ENCODE measurements at places on chromosomes 1 and 21. TPM values are rescaled to one million over a fixed set of nuclear protein-coding genes. Genes with fewer than 3 reads are reported as not detected.

The GAS5 gene
- total RNA-seq, result 367 TPM

The PRAMEF6 gene
- not detected for total RNA-seq

The BEND5 gene
- total RNA-seq, result not detected

The FRRS1 gene
- 17.7 TPM for total RNA-seq

The FAM78B gene
- not detected for total RNA-seq

The SPRTN gene
- total RNA-seq, result 20.6 TPM

The AMY2A gene
- total RNA-seq, result not detected

The CIART gene
- total RNA-seq, result 6.5 TPM

The CLIC6 gene
- total RNA-seq, result under 0.01 TPM

The VAV3 gene
- 0.43 TPM for total RNA-seq

The CFAP107 gene
- not detected for total RNA-seq

The STUM gene
- under 0.01 TPM for total RNA-seq

The CHRM3 gene
- under 0.01 TPM for total RNA-seq

The TPTE gene
- 0.43 TPM for total RNA-seq

The S100A7 gene
- total RNA-seq, result not detected

The LCE2A gene
- 0.43 TPM for total RNA-seq

The LCE3D gene
- total RNA-seq, result not detected

The TCHH gene
- under 0.01 TPM for total RNA-seq

The SEC16B gene
- total RNA-seq, result 1.6 TPM

The HSD11B1 gene
- 21.6 TPM for total RNA-seq

The AVPR1B gene
- total RNA-seq, result not detected

The FAM151A gene
- total RNA-seq, result not detected

The CTSK gene
- total RNA-seq, result 139 TPM

The ATP1A2 gene
- total RNA-seq, result not detected

The CELA2B gene
- not detected for total RNA-seq

The KRTAP10-2 gene
- total RNA-seq, result not detected

The ZNF670 gene
- total RNA-seq, result 4.3 TPM

The TEX38 gene
- not detected for total RNA-seq

The SPSB1 gene
- total RNA-seq, result 48.6 TPM

The ARHGAP29 gene
- 50.3 TPM for total RNA-seq

The HSPA13 gene
- 54.8 TPM for total RNA-seq

The FGR gene
- not detected for total RNA-seq

The FCN3 gene
- not detected for total RNA-seq

The USH2A gene
- under 0.01 TPM for total RNA-seq

The NPHP4 gene
- 6.5 TPM for total RNA-seq

The G0S2 gene
- total RNA-seq, result 4.8 TPM

The FALEC gene
- 1.3 TPM for total RNA-seq

The PLA2G5 gene
- not detected for total RNA-seq

The LCE1B gene
- not detected for total RNA-seq

The DNAJC6 gene
- total RNA-seq, result 12.2 TPM

The KCNK2 gene
- 18.7 TPM for total RNA-seq

The UTS2 gene
- total RNA-seq, result not detected

The KDF1 gene
- not detected for total RNA-seq

The SLC44A3 gene
- 1.9 TPM for total RNA-seq

The IL12RB2 gene
- not detected for total RNA-seq

The NBPF6 gene
- total RNA-seq, result not detected

The F13B gene
- not detected for total RNA-seq

The AK5 gene
- total RNA-seq, result 123 TPM

The COL8A2 gene
- total RNA-seq, result 4.7 TPM

The GALNT2 gene
- total RNA-seq, result 69.5 TPM

The DISP3 gene
- total RNA-seq, result not detected

The ROR1 gene
- 10.3 TPM for total RNA-seq

The ASCL5 gene
- total RNA-seq, result not detected

The FCER1G gene
- total RNA-seq, result not detected

The LHX8 gene
- not detected for total RNA-seq

The PRRX1 gene
- 203 TPM for total RNA-seq

The SMPDL3B gene
- total RNA-seq, result not detected

The ACKR1 gene
- total RNA-seq, result not detected
